Stimulated activated CD8-positive, alpha-beta memory T cell treated with anti-CD3 and anti-CD28 coated beads, Interleukin-4, amount 100 ng/mL, for 1 hour (primary cell): ENCODE measurements at places on chromosomes 12 and 14.

GRCh38 chr12:122104844-122105243 lies 26.3 kb downstream of the MLXIP start:
- DNase-seq, result no peak

- no peak for DNase-seq
Observed at GRCh38 chr14:79825046-79825521, 386.2 kb downstream of the DIO2 start.

DNA sequence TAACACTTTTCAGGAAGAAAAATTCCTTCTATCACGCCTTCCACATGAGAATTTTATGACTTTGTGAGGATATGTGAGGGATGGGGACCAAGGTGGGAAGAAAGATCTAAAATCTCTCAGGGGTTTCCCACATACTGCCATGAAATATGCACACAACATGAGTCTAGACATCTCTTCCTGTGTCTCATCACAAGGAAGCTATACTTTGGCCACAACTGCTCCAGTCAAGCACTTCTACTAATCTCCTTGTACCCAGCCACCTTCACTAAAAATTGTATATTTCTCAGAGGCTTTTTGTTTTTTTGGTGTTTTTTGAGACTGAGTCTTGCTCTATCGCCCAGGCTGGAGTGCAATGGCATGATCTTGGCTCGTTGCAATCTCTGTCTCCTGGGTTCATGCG lies 3.2 kb downstream of the OSBPL8 start:
- no peak for DNase-seq

DNA sequence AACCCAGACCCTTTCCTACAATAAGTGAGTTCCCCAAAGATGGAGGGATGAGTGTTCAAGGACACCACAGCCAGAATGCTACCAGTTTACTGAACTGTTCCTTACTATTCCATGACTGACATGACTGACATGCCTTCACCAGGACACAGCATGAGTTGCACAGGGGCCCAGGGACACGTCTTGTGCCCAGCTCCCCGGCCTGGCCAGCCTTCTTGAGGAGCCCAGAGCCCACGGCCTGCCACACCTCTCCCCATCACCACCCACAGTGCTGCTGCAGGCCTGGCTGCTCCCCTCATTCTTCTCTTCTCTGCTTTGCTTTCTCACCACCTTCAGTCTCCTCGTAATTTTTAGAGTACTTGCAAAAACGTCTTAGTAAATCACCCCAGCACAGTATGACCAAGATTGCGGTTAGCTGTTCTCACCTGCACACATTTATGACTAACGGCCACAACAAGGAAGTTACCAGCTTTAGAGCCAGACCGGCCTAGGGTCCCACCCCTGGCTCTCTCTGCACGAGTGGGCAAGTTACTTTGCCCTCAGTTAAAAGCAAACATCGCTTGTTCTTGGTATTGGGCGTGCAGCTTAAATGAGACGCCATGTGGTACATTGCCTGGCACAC lies 18.5 kb downstream of the PPP2R5E start:
- DNase-seq, result no peak

DNA sequence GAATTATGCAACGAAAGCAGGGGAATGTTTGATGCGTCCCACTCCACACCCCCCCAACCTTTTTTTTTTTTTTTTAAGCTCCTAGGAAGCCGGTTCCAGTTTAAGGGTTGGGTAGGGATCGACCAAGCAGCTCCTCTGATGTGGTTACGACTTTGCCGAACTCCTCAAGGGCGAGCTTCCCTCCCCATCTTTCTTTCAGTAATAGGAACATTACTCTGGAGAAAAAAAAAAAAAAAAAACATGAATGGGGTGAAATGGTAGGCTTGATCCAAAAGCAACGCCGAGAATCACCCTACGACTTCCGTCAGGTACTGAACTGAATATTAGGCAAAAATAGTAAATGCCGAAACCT lies 9.6 kb downstream of the BMP4 start:
- DNase-seq, result no peak

- no peak for DNase-seq
Observed at GRCh38 chr12:14207905-14208551, 157.5 kb upstream of the ATF7IP start.

GRCh38 chr12:57135527-57136326 lies 7.4 kb downstream of the LRP1 start:
- no peak for DNase-seq

GRCh38 chr12:40336573-40337199 lies 111.9 kb downstream of the LRRK2 start:
- DNase-seq, result no peak

DNA sequence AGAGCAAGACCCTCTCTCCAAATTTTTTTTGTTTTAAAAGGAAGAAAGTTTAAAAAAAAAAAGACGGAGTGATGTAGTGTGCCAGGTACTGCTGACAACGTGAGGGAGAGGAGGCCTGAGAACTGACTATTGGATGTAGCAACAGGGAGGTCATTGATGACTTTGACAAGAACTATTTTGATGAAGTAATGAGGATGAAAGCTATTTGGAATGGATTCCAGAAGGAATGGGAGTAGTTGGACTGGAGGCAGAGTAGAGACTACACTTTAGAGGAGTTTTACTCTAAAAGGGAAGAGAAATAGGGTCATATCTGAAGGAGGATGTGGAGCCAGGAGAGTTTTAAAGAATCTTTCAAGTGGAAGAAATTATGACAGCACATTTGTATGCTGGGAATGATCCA lies 27.8 kb upstream of the SLC38A2 start:
- no peak for DNase-seq

- DNase-seq, result no peak
Observed at GRCh38 chr12:88258396-88258795, 116.3 kb downstream of the TMTC3 start.

DNA sequence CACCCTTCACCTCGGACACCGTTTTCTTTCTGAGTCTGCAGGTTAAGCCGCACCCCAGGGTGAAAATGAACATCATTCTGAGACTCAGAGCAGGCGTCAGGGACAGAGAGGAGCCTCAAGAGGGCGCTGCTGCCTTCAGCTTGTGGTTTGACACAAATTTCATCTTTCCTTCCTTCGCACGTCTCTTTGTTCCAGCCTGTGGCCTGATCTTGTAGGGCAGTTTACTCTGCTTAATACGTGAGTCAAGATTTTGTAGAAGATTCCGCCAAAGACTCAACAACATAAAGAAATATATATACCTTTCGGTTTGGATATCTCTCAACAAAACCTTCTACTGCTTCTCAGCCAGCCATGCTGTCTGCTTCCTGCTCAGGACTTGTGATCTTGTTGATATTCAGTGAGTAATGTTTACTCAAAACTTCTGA lies 329.3 kb upstream of the OR4E1 start:
- DNase-seq, result peak; percentile 31

DNA sequence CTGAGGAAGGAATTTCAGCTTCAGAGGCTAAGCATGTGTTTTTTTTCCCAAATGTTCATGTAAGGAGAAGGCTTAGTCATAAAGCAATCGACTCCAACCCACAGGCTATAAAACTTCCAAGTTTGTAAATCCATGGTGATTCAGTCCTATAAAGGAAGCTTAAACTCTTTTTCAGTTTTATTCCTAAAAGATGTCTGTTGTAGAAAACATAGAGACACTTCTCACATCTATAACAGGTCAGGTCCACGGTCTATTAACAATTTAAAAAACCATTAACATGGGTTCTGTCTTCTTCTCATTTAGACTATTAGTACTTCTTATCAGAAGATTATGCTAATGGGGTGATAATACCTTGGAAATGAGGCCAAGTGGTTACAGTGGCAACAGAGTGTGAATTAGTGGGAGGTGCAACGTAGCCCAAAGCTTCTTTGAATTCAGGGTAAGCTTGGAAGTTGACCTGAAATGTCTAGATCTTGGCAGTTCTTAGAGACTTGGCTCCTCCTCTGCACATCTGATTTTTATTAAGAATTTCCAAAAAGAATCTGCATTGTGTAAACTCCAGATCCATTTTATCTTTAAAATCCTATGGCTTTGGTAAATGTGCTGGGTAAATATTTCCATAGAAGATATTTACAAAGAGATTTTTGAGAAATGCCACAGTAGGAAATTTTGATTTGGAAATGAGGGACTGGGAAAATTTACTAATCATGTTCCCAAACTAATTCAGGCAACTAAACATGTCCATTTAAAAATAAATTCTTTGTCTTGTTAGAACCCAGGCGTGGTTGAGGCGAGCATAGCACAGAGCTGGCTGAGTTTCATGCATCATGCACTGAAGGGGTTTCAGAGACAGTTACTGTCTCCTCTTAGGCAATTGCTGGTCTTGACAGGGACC lies 86.4 kb downstream of the EML1 start:
- DNase-seq, result no peak

GRCh38 chr12:51751661-51752060 lies 96.9 kb downstream of the FIGNL2 start:
- DNase-seq, result no peak

- no peak for DNase-seq
Observed at GRCh38 chr14:23787436-23787835, 151.3 kb downstream of the DHRS2 start.

DNA sequence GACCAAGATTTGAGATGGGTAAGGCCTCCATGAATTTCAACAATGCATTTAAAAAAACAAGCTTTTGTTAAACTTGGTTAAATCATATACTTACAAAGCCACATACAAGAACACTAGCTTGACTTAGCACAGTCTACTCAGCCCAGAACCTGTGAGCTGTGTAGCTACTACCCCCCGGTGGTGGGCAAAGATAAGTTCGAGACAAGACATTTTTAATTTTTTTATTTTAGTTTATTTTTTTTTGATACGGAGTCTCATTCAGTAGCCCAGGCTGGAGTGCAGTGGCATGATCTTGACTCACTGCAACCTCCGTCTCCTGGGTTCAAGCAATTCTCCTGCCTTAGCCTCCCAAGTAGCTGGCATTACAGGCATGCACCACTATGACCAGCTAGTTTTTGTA lies 3.7 kb upstream of the NECAP1 start:
- peak; percentile 30 for DNase-seq

GRCh38 chr14:101819251-101819990 lies 57.9 kb downstream of the PPP2R5C start:
- peak; percentile 46 for DNase-seq

GRCh38 chr12:45637706-45638105 lies 91.8 kb upstream of the ARID2 start:
- no peak for DNase-seq
